Hematopoietic multipotent progenitor cell treated with erythropoietin and hydrocortisone succinate and interleukin-3 and kit ligand, for 15 days (in vitro differentiated cells): ENCODE measurements at places on chromosomes 1 and 21.

DNA sequence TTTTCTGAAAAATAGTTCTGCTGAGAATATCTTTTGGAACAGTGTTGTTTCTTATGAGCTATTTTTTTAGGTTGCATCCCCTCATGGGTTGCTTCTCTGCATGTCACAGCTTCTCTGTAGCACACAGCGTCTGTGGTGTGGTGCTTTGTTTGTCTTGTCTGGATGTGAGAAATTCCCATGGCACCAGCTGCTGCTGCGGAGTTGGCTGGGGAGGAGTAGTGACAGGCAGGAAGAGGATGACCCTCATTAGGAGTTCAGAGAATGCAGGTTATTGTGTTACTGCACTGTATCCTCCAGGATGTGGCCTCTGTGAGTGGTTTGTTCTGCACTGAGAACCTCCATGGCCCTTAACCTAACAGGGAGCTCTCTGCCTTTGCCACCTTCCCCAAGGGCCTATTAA, 64.8 kb downstream of the TSEN15 start:
- no peak for DNase-seq

DNA sequence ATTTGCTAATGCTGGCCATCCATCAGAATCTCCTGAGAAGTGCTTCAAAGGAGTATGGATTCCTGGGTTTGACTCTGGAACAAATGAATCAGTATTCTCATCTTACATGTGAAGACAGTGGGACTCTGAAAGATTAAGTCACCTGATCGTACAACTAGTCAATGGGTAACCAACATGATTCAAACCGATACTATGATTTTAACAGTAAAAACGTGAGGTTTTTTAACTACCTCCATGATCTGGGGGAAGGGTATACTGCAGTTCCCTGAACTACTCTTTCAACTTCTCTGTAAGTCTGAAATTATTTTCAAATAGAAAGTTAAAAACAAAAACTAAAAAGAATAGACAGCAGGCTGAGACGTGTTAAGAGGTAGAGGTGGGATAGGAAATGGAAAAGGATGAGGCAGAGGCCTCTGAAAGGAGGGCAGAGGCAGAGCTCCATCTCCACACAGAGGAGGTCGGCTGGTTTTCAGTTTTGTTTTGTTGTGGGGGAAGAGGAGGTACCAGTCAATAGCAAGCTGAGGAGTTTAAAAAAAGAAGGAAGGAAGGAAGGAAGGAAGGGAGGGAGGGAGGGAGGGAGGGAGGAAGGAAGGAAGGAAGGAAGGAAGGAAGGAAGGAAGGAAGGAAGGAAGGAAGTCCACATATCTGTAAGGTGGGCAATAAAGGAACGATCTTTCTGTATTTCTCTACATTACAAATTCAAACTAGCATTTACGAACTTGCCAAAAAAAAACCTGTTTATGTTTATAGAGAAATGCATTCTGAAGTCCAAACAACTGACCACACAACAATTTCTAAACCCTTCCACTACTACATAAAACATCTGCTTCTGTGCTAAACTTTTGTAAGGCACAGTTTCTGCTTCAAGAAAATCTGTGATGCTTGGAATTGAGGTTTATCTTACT, 213.1 kb downstream of the RERE start:
- no peak for DNase-seq

- DNase-seq = no peak
Measured at GRCh38 chr1:98001764-98002163, 80.9 kb upstream of the DPYD start.

GRCh38 chr1:11472741-11473140, 6.2 kb upstream of the DISP3 start:
- DNase-seq = no peak

DNA sequence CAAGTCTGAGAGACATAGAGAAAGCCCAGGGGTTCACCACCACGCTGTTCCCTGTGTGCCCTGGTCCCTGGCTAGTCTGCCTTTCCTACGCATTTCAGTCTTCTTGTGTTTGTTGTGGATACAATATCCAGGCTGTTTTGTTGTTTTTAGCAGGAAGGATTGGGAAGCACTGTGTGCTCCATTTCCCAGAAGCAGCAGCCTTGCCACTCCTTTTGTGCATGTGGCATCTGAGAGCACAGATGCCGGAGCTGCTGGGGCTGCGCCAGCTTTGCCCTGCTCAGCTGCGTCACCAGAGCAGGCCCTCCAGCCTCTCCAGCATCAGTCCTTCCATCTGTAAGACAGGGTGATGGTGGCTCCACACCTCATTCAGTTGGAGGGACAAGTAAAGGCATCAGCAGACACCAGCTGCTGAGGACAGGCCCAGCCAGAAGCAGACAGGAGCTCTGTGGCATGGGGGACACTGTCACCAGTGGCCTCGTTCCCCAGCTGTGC, 94.4 kb upstream of the COL6A1 start:
- no peak for DNase-seq

DNA sequence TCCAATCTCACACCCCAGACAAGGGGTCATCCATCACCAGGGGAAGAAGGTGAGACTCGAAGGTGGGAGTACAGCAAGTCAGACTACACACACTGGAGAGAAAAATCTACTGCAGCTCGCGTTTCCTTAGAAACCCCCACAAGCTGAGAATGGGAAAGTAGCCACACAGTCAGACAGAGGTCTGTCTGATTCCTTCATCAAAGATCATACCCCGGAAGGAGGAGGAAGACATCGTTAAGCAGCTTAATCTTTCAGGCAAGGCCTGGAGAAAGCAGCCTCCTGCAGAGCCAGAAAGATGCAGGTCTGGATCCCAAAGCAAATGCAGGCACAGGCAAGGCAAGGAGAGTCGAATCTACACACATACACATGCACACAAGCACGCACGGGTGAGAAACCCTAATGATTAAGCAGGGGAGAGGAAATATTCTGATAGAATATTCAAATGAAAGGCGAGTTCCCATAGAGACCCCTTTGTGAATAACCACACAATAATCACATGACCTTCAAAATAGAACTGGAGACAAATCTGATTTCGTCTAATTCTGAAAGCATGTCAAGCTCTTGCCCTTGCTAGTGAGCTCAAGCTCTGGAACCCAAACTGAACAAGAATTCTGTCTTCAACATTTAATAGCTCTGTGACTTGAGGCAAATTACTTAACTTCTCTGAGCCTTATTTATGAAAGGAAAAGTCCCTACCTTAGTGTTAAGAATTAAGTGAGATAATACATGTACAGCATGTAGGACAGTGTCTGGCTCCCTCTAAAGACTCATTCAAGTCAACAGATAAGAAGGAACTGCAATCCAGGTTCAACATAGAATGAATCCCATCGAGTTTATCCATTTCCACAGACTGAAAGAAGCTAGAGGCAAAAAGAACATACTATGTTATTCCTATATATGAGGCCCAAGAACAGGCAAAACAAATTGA, 387.8 kb downstream of the OMA1 start:
- no peak for DNase-seq
